ENCODE measurements at places on chromosomes 16 and 17. TPM values are rescaled to one million over a fixed set of nuclear protein-coding genes. Genes with fewer than 3 reads are reported as not detected.

MPRIP gene
- total RNA-seq: 146 TPM

SLC35G6 gene
- not detected for total RNA-seq

KRTAP2-2 gene
- not detected for total RNA-seq

CDIP1 gene
- total RNA-seq: 10.8 TPM

CLEC19A gene
- total RNA-seq: not detected

ABCA10 gene
- 2.7 TPM for total RNA-seq

NSF gene
- 51.6 TPM for total RNA-seq

ABCC11 gene
- total RNA-seq: 0.25 TPM

KRTAP2-3 gene
- total RNA-seq: not detected

NOS2 gene
- 0.49 TPM for total RNA-seq

KRT23 gene
- total RNA-seq: 0.25 TPM

EVPL gene
- under 0.01 TPM for total RNA-seq

MMP25 gene
- 0.49 TPM for total RNA-seq

BCL6B gene
- total RNA-seq: 1.5 TPM

SNAI3 gene
- under 0.01 TPM for total RNA-seq

BPTF gene
- 126 TPM for total RNA-seq

COPS3 gene
- 79.7 TPM for total RNA-seq

HOXB2 gene
- not detected for total RNA-seq

ANKRD11 gene
- 33.9 TPM for total RNA-seq

GPR142 gene
- not detected for total RNA-seq

KRT28 gene
- 0.25 TPM for total RNA-seq

NPW gene
- total RNA-seq: 0.25 TPM

HP gene
- total RNA-seq: 0.74 TPM

LHX1 gene
- total RNA-seq: under 0.01 TPM

NOXO1 gene
- total RNA-seq: 0.98 TPM

LAT gene
- 0.49 TPM for total RNA-seq

ARHGDIG gene
- total RNA-seq: 29.5 TPM
